ENCODE measurements at places on chromosomes 7 and 10.

GRCh38 chr7:17672783-17673182, 267.5 kb downstream of the SNX13 start:
- DNase-seq = no peak

GRCh38 chr10:43353495-43354329, 17.7 kb upstream of the FXYD4 start:
- no peak for DNase-seq

DNA sequence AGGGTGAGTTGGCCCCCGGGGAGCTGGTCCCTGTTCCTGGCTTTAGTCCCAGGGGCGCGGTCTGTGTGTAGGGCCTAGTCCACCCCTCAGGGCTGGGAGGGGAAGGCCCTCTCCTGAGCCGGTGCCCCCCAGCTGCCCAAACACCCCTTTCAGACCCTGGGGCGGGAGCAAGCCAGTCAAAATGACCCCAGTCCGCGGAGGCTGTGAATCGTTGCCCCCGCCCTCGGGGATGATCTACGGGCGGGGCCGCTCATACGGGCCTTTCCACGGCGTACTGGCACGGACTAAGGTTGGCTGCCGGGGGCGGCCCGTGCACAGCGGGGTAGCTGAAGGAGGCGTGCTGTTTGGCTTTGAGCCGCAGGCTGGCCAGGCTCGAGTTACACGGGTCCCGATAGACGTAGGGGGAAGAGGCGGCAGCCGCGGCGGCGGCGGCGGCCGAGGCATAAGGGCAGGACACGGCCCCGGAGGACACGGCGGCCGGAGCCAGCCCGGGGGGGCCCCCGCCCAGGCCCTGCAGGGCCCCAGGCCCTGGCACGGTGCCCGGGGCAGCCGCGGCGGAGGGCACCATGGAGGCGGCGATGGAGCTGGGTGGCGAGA, 4.3 kb downstream of the ELOVL3 start:
- DNase-seq = peak; percentile 45

- peak; percentile 72 for DNase-seq
Measured at GRCh38 chr10:62853710-62854109, 37.5 kb upstream of the EGR2 start.

GRCh38 chr10:111999205-111999914, 184.2 kb downstream of the GPAM start:
- DNase-seq = no peak

GRCh38 chr10:5565671-5566581, 41.2 kb downstream of the CALML3 start:
- no peak for DNase-seq

DNA sequence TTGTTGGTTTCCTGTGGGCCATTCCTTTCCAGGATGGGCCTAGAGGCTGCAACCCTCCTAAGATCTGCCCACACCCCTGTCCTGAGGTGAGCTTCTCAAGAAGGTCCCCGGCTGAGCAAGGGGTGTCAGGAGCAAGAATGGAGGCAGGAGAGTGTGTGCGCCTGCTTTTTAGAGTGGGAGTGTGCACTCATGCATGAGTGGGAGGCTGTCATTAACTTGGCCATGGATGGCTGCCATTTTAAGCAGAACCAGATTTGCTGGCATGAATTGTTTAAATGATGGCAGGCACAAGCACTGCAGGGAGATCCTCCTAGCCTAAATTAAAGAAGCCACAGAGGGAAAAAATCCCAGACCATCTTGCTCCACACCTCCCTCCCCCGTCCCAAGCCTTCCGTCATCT, 2.9 kb upstream of the SGPL1 start:
- no peak for DNase-seq

GRCh38 chr10:9228771-9229170, 1174.3 kb downstream of the GATA3 start:
- DNase-seq = no peak

GRCh38 chr7:1027242-1028043, 16.9 kb upstream of the GPR146 start:
- DNase-seq = no peak

DNA sequence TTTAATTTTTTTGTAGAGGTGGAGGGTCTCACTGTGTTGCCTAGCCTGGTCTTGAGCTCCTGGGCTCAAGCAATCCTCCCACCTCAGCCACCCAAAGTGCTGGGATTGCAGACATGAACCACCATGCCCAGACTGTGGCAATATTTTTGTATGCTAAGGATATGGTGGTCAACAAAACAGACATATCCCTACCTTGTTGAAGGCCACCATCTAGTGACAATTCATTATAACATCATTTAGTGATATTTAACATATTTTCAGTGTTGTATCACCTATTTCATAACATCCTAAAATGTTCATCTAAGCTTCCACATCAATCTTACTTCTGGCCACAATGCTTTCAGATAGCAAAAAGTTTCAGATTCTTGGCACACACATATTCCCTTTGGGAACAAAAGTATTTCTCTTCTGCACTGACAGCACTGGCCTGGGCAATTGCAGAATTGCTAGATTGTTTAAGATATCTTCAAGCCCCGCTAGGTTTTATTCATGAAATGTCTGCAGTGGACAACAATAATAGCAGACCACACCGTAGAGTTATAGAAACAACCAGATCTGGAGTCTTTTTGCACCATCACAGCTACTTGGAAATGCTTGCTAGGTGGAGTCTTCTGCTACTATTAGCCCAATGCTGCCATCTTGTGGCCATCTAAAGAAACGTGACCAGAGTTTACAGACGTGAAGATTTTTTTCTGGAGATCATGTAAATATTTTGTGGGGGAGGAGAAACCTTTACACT, 58.4 kb downstream of the DNAJC12 start:
- peak; percentile 66 for DNase-seq

DNA sequence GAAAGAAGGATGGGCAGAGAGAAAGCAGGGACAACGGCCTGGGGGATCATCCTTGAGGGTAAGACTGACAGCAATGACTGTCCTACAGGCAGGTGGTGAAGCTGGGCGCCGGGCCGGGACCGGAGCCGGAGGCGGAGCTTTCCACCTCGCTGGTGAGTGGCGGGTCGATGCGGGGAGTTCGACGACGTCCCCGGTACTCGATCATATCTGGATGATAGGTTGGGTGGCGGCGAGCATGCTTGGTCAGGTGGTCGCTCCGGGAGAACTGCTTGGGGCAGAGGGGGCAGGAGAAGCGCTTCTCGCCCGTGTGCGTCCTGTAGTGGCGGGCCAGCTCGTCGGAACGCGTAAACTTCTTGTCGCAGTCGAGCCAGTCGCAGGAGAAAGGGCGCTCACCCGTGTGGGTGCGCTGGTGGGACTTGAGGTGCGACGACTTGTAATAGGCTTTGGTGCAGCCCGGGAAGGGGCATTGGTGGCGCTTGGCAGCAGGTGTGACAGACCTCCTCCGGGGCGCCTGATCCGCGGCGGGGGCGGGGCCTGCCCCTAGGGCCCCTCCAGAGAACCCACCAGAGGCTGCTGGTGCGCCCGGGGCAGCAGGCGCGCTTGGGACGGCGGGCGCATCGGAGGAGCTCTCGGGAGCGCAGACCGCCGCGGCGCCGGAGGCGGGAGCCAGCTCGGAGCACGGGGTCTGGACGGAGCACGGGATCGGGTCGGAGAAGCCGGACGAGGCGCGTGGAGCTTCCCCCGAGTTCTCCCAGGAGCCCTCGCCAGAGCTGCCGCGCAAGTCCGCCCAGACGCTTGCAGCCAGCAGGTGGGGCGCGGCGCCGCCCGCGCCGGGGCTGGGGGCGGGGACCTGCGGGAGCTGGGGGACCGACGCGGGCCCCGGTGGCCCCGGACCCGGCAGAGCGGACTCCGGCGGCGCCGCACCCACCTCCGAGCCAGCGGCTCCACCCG, 752 bp downstream of the KLF14 start:
- peak; percentile 31 for DNase-seq
